H1 (cell line): ENCODE measurements at places on chromosomes 11 and 22. TPM values are rescaled to one million over a fixed set of nuclear protein-coding genes. Genes with fewer than 3 reads are reported as not detected.

GRCh38 chr11:19160847-19161246 lies 40.9 kb downstream of the CSRP3 start:
- H3K27ac ChIP-seq, result no peak overlapping the region
- peaks cover 4% of the 10 kb centered on the region for H3K36me3 ChIP-seq
- no peaks in the 10 kb centered on the region for H3K27me3 ChIP-seq
- DNase-seq, result no peak
- H3K4me1 ChIP-seq, result no peaks in the 10 kb centered on the region

- H3K4me1 ChIP-seq, result no peaks in the 10 kb centered on the region
- H3K4me3 ChIP-seq, result no peak overlapping the region
- no peaks in the 10 kb centered on the region for H3K36me3 ChIP-seq
Measured at GRCh38 chr11:74474316-74474715, 7.0 kb upstream of the KCNE3 start.

DNA sequence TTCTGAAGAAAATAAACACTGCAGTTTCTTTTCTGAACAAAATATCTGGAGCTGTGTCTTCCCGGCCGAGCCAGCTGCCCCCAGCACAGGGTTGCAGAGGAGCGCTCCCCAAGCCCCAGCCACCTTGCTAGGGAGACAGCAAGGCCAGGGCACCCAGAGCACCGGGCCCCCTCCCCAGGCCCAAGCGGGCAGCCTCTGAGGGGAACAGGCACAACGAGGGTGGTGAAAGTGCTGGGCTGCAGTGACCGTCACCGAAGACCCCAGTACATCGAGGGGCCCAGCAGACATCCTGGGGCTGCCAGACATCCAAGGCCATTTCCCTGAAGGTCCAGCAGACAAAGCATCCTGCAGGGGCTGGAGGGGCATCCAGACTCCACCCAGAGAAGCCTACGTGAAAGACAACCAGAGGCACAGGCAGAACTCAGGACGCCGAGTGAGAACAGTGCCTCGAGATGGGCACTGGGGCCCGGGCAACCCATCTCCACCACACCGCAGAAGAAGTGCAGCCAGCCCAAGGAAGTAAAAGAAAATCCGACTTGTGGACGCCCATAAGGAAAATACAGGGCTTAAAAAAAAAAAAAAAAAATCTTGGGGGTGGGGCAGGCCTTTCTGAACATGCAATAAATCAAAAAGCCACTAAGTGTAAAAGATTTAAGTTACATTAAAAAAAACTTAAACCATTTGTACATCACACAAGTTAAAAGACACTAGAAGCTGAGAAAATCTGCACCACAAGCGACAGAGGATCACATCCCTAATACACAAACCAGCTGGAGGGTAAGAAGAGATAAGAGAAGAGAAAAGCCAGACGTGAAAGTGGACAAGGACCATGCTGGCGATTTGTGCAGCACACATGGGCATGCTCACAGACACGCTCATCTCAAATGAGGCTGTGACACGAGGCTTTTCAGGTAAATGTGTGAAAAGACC lies 36.0 kb upstream of the COMT start:
- no peak overlapping the region for H3K27ac ChIP-seq
- H3K4me1 ChIP-seq, result peaks cover 12% of the 10 kb centered on the region
- DNase-seq, result no peak
- H3K36me3 ChIP-seq, result no peaks in the 10 kb centered on the region
- H3K27me3 ChIP-seq, result no peaks in the 10 kb centered on the region

- DNase-seq, result no peak
- H3K4me1 ChIP-seq, result peaks cover 8% of the 10 kb centered on the region
- H3K27me3 ChIP-seq, result no peaks in the 10 kb centered on the region
- H3K27ac ChIP-seq, result peak overlapping the region; percentile 66; the same call in 1 of the 2 replicates
- H3K4me3 ChIP-seq, result peak overlapping the region; percentile 87
- no peaks in the 10 kb centered on the region for H3K36me3 ChIP-seq
Measured at GRCh38 chr22:36386351-36386899, 1.3 kb downstream of the MYH9 start.

- no peak overlapping the region for H3K27ac ChIP-seq
- no peak for DNase-seq
- peaks cover 10% of the 10 kb centered on the region; the same call in 1 of the 2 replicates for H3K4me1 ChIP-seq
- H3K4me3 ChIP-seq, result no peak overlapping the region
- H3K27me3 ChIP-seq, result no peaks in the 10 kb centered on the region
Measured at GRCh38 chr11:64661146-64661545, 61.9 kb downstream of the NRXN2 start.

DNA sequence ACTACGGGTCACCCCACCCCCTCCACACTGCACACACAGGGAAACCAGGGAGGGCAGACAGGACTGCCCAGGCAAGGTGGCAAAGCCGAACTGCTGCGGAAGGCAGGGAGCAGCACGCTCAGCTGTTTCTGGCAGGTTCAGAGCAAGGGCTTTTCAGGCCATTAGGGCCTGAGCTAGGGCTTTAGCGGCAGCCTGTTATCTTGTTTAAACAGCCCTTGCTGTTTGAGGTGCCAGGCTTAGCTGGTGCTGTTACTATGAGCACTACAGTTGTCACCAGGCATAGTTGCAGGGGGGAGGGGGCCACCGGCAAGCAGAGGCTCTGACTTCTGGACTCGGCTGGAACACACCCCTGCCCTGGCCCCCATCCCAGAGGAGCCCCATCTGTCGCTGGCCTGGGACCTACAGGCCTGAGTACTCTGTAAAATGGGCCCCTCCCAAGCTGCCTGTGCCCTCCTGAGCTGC lies 34.9 kb downstream of the RSPH14 start:
- no peaks in the 10 kb centered on the region for H3K36me3 ChIP-seq
- H3K4me3 ChIP-seq, result no peak overlapping the region
- no peaks in the 10 kb centered on the region for H3K4me1 ChIP-seq
- no peak overlapping the region for H3K27ac ChIP-seq

DNA sequence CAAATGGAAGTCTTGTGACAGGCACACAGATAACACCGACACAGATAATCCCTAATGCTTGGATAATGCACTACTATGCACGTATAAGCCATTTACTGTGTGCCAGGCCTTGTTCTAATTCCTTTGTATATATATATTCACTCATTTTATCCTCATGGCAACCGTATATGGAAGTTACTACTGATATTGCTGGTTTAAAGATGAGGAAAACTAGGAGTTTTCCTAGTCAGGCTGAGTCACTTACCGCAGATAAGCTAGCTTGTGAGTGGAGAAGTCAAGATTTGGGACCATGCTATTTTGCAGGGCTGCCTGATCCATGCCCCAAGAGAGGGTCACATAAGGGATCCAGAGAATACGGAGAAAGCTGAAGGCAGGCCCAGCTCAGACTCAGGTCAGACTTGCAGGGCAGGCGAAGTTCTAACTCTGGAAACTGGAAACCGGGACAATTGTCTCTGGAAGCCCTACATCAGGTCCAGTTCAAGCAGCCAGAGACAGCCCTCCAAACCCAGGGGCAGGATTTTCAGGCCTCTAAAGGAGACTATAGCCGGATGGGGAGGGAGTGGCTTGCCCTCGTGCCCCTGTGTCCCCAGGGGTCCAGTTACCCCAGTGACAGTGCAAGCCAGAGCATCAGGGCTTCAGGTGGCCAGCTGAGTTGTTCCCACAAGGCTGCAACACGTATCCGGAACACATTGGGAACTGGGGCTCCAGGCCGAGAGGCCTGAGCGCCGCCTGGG lies 534.8 kb downstream of the INSC start:
- H3K27ac ChIP-seq, result no peak overlapping the region
- H3K4me3 ChIP-seq, result no peak overlapping the region; the same call in 1 of the 2 replicates
- peaks cover 5% of the 10 kb centered on the region for H3K4me1 ChIP-seq
- no peaks in the 10 kb centered on the region for H3K27me3 ChIP-seq
- no peaks in the 10 kb centered on the region for H3K36me3 ChIP-seq

DNA sequence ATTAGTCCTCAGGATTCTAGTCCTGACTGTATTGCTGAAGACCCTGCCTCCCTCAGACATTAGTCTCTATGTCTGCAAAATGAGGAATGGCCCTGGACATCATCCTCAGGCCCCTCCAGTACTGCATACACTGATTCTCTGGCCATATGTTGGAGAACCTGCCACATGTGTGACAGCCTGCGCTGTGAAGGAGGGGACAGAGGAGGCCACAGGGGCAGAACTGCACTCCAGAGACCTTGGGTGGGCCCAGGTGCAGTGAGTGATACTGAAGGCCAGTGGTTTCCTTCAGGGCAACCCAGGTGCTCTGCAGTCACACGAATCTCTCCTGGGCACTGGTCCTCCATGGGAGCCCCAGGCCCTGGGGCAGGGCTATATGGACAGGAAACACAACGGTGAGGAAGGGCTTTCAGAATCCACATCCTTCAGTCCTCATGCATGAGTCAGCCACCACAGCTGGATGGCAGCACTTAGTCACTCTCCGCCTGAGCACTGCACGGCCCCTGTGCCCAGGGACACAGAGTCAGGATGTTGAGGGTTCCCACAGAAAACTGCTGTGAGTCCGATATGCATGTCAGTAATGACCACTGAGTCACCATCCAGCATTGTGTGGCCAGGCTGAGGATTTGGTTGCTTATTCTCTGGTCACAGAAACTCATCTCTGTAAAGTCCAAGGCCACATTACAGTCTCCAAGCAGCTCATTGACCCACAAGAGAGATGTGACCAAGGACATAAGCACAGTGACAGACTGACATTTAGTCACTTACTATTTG lies 39.7 kb downstream of the ME3 start:
- H3K4me1 ChIP-seq, result no peaks in the 10 kb centered on the region; the same call in 1 of the 2 replicates
- no peaks in the 10 kb centered on the region for H3K27me3 ChIP-seq
- no peaks in the 10 kb centered on the region for H3K36me3 ChIP-seq
- H3K27ac ChIP-seq, result no peak overlapping the region
- DNase-seq, result peak; percentile 39
- H3K4me3 ChIP-seq, result no peak overlapping the region

GRCh38 chr11:65471447-65471891 lies 27.4 kb upstream of the MALAT1 start:
- H3K27me3 ChIP-seq, result no peaks in the 10 kb centered on the region
- no peaks in the 10 kb centered on the region for H3K4me1 ChIP-seq
- no peak overlapping the region for H3K4me3 ChIP-seq

DNA sequence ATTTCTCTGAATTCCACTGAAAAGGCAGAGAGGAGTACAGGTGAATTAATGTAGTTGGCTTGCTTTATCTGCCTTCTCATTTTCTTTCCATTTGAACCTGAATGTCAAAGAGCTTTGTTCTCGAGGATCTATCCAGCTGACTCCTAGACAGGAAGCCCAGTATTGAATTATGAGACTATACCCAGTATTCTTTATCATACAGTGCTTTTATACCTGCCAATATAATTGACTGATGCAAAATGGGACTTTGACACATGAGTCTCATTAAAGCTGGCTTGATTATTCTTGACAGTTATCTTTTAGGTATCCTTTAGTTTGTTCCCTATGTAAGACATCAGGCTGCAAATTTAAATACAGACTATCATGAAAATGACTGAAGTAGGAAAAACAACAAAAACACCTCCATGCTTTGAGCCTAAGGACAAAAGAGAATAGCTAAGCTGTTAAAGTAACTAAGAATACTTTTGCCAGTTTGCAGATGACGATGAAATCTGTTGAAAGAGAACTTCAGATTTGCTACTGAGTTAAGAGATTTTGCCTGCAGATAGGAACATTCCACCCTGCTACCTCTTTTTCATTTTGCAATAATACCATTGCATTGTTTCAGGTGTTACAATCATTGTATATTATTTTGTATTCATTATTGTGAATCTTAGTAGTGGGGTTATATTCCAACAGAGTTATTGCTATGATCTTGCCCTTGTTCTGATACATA lies 117.1 kb downstream of the ENTHD1 start:
- H3K4me3 ChIP-seq, result no peak overlapping the region
- DNase-seq, result no peak
- H3K27ac ChIP-seq, result no peak overlapping the region
- no peaks in the 10 kb centered on the region for H3K27me3 ChIP-seq

DNA sequence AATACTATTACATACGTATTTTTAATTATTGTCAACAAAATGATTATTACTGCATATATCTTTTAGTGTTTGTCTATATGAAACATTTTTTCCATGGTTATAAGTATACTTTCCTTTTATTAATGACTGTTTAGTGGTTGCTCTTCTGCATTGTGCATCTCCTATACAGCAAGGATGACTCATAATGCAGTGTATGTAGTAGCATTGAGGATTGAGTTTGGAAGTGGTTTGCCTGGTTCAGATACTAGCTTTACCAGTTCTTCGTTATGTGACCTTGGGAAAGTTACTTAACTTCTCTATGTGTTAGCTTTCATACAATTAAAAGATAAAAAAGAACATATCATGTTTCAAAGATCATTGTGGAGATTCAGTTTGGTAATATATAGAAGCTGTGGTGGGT lies 44.1 kb downstream of the CHORDC1 start:
- H3K27me3 ChIP-seq, result no peaks in the 10 kb centered on the region
- no peaks in the 10 kb centered on the region for H3K4me1 ChIP-seq

GRCh38 chr11:126304457-126305075 lies 706 bp downstream of the DCPS start:
- H3K4me1 ChIP-seq, result peaks cover 5% of the 10 kb centered on the region; the same call in 1 of the 2 replicates
- H3K27ac ChIP-seq, result no peak overlapping the region
- H3K36me3 ChIP-seq, result peaks cover under 1% of the 10 kb centered on the region; the same call in 1 of the 2 replicates
- peak overlapping the region; percentile 63 for H3K4me3 ChIP-seq

DNA sequence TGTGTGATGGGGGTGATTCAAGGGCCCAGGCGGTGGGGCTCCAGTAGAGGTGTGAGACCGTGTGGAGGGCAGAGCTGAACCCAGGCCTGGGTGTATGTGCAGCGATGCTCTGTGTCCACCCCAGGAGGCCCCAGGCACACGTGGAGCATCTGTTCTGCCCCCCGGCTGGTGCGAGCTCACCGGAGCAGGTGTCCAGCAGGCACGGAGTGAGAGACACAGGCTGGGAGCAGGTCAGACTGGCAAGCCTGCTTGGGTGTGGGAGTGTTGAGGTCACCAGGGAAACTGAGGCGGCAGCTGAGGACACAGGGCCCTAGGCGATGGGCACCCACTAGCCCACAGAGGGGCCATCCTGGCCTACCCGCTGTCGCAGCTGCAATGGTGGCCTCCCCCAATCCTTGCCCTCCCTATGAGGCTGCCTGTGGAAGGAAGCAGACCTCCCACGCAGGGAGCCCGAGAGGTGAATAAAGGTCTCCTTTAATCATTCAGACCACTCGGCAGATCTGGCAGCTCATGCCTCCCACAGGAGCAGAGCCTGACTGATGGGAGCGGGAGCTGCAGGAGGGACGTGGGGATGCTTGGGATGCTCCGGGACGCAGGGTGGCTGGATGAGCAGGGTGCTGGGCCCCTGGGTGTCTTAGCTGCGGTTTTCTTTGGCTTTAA lies 1165.1 kb downstream of the BRD1 start:
- no peaks in the 10 kb centered on the region for H3K4me1 ChIP-seq
- H3K27ac ChIP-seq, result no peak overlapping the region
- no peaks in the 10 kb centered on the region for H3K27me3 ChIP-seq
- no peak overlapping the region for H3K4me3 ChIP-seq
- no peak for DNase-seq

GRCh38 chr11:120746836-120747609 lies 235.5 kb downstream of the GRIK4 start:
- peaks cover 8% of the 10 kb centered on the region; the same call in 1 of the 2 replicates for H3K4me1 ChIP-seq
- no peaks in the 10 kb centered on the region for H3K36me3 ChIP-seq

Gene ELF5
- total RNA-seq, result not detected in 2 replicates

Gene HIRA
- 61.1 and 67.2 TPM in 2 replicates for total RNA-seq

Gene WBP2NL
- not detected in 2 replicates for total RNA-seq

Gene PLAAT5
- total RNA-seq, result 12.8 and 16.0 TPM in 2 replicates

Gene SOX10
- total RNA-seq, result 2.7 and 3.3 TPM in 2 replicates

Gene OR2AT4
- total RNA-seq, result not detected in 2 replicates

Gene LMNTD2
- total RNA-seq, result 2.6 and 3.1 TPM in 2 replicates

Gene OR51T1
- not detected in 2 replicates for total RNA-seq

Gene SLC25A18
- 2.2 and 2.8 TPM in 2 replicates for total RNA-seq
